ENCODE measurements at places on chromosomes 16 and 17. TPM values are rescaled to one million over a fixed set of nuclear protein-coding genes. Genes with fewer than 3 reads are reported as not detected.

B9D1 gene
- total RNA-seq, result 29.9 TPM

IRX5 gene
- not detected for total RNA-seq

ZPBP2 gene
- not detected for total RNA-seq

CX3CL1 gene
- total RNA-seq, result not detected

NAGS gene
- total RNA-seq, result 16.6 TPM

ATXN7L3 gene
- total RNA-seq, result 44.9 TPM

KRT14 gene
- total RNA-seq, result not detected

TNFRSF13B gene
- total RNA-seq, result not detected

DOC2B gene
- total RNA-seq, result not detected

CRYM gene
- not detected for total RNA-seq

NEUROD2 gene
- total RNA-seq, result not detected
